ENCODE measurements at places on chromosomes 1 and 21. TPM values are rescaled to one million over a fixed set of nuclear protein-coding genes. Genes with fewer than 3 reads are reported as not detected.

PARK7 gene
- total RNA-seq: 347 TPM

KISS1 gene
- 0.38 TPM for total RNA-seq

DIO1 gene
- not detected for total RNA-seq

C1orf167 gene
- total RNA-seq: not detected

CRABP2 gene
- 10.2 TPM for total RNA-seq

TBX19 gene
- total RNA-seq: 0.54 TPM

S100A2 gene
- total RNA-seq: 24.6 TPM

GBP1 gene
- total RNA-seq: 0.19 TPM

SPOCD1 gene
- 3.8 TPM for total RNA-seq

DTL gene
- total RNA-seq: 20.4 TPM

SPRR1A gene
- not detected for total RNA-seq

TPTE gene
- total RNA-seq: not detected

RGS13 gene
- total RNA-seq: not detected

LMOD1 gene
- not detected for total RNA-seq

FCRL1 gene
- not detected for total RNA-seq

NCSTN gene
- total RNA-seq: 45.9 TPM

KIF2C gene
- 35.1 TPM for total RNA-seq

SH2D1B gene
- 0.10 TPM for total RNA-seq

C1orf141 gene
- not detected for total RNA-seq

SELENBP1 gene
- total RNA-seq: 7.7 TPM

MARK1 gene
- total RNA-seq: 0.11 TPM

CYP4X1 gene
- total RNA-seq: not detected

SPATA1 gene
- not detected for total RNA-seq

VHLL gene
- total RNA-seq: not detected

IL10 gene
- total RNA-seq: not detected

SPATA21 gene
- 0.03 TPM for total RNA-seq

OMA1 gene
- total RNA-seq: 4.5 TPM

KCNJ15 gene
- 0.12 TPM for total RNA-seq

SYTL1 gene
- total RNA-seq: 0.63 TPM

ACTL8 gene
- 1.7 TPM for total RNA-seq

UMODL1 gene
- total RNA-seq: not detected

BARHL2 gene
- total RNA-seq: not detected

PKNOX1 gene
- total RNA-seq: 5.2 TPM

SGIP1 gene
- not detected for total RNA-seq

ZNF683 gene
- not detected for total RNA-seq

ILDR2 gene
- total RNA-seq: 0.01 TPM

Measured in A549 treated with AZD2906 at 1 μM for 4 hours (cell line).